ENCODE measurements at places on chromosomes 1 and 21.

DNA sequence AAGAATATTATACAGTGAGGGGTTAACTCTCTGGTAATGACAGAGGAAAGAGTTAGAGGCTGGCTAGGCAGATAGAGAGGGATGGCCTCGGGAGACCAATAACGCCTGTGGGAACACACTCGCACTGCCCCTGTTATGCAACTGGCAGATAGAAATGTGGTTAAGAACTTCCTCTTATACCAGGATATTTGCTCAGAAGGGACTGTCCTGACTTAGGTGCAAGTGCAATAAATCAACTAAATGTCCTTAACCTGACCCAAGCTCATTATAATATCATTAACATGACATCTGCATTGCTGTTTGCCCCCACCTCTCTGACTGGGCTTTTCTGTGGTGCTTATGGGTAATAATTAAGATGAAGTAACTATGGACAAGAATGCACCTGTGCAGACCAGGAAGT lies 1518.0 kb downstream of the NCAM2 start:
- no peak for DNase-seq

DNA sequence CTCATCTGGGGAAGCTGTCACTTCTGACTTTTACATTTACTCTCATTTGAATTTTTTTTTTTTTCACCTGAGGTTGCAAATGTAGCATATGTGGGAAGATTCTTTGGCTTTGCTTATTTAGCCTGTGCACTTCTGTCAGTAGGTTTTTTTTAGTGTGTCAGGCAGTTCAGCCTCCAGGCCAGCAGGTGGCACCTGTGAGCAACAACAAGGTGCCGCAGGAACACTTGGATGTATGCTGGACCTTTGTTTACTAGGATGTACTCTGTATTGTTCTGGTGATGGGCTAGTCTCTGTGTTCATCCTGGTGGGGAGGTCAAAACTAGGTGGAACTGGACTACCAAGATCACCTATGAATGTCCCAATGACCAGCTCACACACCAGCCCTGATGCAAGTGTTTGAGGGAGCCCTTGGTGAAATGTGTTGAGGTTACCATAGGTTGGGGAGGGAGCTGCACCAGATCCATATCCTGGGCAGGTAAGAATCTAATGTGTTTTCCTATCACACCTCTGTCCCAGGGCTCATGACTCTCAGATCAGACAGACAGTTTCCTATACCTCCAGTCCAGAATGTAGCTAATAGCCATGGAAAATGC lies 618.2 kb downstream of the BRINP3 start:
- peak; percentile 6 for DNase-seq

- no peak for DNase-seq
Measured at GRCh38 chr1:224493269-224493668, 58.7 kb upstream of the WDR26 start.

GRCh38 chr1:15323989-15324868 lies 77.2 kb downstream of the FHAD1 start:
- no peak for DNase-seq

GRCh38 chr21:37164742-37165141 lies 91.7 kb downstream of the TTC3 start:
- DNase-seq = no peak

GRCh38 chr1:46413596-46413985 lies 19.5 kb downstream of the FAAH start:
- no peak for DNase-seq

GRCh38 chr1:178664278-178664677 lies 60.8 kb upstream of the RALGPS2 start:
- no peak for DNase-seq

GRCh38 chr21:40386294-40386911 lies 460.6 kb downstream of the DSCAM start:
- DNase-seq = peak; percentile 49

DNA sequence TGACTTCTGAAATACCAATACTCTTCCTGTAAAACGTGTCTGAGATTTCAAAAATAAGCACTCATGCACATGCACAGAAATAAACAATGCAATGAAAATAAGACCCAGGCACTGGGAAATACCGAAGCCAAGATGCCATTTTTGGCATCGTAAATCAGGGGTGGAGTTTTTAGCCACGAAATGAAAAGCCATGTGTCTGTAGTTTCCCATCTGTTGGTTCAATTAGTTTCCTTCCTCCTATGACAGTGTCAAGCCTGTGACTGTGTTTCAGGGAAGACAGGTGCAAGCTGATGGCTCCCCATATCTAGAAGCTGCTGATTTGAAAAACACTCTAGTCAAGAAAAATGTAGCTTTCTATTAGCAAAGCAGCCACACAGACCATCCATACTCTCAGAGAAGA lies 480.4 kb upstream of the CAMK1G start:
- DNase-seq = no peak

- DNase-seq = no peak
Measured at GRCh38 chr1:235643837-235644692, 5.5 kb downstream of the GNG4 start.

- no peak for DNase-seq
Measured at GRCh38 chr1:153353226-153353947, 4.3 kb upstream of the S100A9 start.

- no peak for DNase-seq
Measured at GRCh38 chr1:1862905-1863547, 27.9 kb downstream of the GNB1 start.

DNA sequence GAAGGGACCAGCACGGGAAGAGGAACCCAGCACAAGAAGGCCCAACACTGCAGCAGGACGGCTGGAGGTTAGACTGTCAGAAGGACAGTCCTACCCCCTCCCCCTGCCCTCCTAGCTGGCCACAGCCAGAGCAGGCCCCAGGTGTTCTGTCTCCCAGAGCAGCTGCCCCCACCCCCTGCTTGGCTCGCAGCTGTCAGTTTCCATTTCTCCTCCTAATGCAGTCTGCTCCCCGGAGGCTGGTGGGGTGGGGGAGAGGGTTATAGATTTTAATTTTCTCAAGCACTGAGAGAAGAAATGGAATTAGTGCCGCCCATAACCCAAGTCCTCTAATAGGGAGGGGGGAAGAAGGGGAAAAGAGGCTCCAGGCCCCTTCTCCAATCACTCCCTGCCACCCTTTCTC lies 13.0 kb upstream of the PEAR1 start:
- DNase-seq = no peak

GRCh38 chr1:162077648-162078299 lies 8.3 kb downstream of the NOS1AP start:
- no peak for DNase-seq

GRCh38 chr1:41615981-41616380 lies 131.5 kb upstream of the EDN2 start:
- DNase-seq = no peak

DNA sequence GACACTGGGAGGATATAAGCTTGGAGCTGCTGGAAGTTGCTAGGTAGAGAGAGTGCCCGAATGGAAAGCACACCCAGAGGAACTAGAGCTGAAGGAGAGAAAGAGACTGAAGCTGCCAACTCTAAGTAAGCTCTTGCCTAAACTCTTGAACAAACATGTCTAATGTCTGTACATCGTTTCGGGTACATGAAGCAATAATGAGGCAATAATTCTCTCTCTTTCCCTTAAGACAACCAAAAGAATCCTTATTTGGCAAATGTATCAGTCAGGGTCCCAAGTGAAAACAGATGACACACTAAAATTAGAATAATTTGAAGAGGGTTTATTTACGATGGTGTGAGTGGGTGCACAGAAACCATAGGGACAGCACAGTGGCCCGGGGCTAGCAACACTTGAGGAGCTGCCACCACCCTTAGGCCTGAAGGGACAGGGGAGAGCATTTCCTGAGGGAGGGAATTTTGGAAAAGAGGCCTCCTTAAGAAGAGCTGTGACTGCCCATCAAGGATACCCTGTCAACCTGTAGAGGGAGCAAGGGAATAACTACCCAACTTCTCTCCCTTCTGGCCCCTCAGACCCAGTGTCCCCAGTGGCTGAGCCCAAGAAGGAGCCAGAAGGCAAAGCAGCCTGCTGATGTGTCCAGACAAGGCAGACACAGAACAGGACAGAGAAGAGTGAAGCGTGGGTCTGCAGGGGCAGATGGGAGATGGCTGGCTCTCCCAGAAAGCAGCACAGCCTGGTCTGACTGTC lies 36.1 kb upstream of the KHDRBS1 start:
- no peak for DNase-seq

- DNase-seq = peak; percentile 8
Measured at GRCh38 chr1:167599957-167600581, 30.0 kb upstream of the RCSD1 start.

GRCh38 chr1:10374442-10374860 lies 24.4 kb upstream of the PGD start:
- DNase-seq = no peak

GRCh38 chr1:156122519-156123355 lies 8.2 kb downstream of the LMNA start:
- DNase-seq = no peak

DNA sequence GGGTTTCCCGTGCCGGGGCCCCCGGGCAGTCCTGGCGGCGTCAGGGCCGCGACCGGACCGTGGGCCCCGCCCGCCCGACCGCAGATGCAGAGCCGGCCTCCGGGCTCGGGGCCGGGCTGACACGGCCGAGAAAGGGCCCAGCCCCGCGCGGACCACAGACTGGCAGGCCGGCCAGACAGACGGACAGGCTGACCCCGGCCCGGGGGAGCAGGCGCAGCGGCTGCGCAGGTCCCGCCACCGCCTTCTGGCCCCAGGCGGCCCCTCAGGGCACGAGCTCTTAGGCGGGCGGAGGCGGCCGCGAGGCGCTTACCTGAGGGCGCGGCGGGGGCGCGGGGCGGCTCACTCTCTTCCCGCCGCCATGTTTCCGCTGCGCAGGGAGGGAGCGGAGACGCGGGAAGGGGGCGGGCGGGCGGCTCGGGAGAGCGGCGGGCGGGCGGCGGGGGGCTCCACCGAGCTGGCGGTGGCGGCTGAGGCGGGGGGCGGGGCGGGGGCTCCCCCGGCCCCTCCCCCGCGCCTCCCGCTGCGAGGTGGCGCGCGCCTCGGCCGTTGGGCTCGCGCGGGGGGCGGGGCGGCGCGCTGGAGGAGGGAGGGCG lies at the start of gene SCMH1:
TSS of gene SCMH1 (minus strand) at position 558 of the 593 bp plus-strand sequence. CDS start 56,173 bp downstream, outside the sequence.
- peak; percentile 64 for DNase-seq

DNA sequence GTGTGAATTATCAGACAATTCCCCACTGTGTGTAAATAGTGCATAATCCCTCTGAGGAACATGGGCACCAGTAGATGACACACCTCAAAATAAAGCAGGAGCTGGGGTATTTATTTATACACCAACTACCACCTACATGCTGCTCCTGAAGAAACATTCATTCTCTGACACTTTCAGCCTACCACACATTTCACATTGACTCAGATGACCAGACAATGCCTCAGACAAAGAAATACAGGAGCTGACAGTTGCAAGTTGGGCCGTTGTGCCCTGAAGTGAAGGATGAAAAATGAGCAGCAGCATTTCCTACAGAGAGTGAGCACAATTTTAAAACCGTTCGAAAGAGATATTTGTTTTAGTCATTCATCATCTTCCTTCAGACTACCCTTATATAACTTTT lies 63.2 kb downstream of the RGS2 start:
- DNase-seq = no peak

DNA sequence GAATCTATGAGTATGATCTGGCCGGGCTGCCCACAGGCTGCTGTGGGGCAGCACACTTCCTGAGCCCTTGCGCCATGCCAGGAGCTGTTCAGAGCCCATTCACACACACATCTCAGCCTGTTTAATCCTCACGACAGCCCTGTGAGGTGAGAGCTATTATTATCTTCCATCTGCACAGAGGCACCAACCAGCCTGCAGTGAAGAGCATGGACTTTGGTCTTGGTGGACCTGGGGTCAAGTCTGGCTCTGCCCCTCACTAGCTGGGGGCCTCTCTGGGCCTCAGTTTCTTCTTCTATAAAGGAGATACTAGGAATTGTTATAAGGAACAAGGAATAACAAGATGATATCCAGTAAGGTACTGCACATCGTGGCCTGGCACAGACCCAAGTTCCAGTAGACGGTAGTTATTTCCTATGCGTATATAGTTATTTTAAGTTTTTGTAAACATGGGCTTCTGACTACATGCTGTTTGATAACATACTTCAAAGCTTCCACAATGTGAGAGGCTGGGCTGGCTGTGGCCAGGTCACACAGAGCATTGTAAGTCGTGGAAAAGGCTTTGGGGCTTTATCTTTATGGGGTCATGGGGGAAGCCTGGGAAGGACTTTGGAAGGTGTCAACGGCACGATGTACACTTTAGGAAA lies 3.4 kb upstream of the PADI2 start:
- no peak for DNase-seq

DNA sequence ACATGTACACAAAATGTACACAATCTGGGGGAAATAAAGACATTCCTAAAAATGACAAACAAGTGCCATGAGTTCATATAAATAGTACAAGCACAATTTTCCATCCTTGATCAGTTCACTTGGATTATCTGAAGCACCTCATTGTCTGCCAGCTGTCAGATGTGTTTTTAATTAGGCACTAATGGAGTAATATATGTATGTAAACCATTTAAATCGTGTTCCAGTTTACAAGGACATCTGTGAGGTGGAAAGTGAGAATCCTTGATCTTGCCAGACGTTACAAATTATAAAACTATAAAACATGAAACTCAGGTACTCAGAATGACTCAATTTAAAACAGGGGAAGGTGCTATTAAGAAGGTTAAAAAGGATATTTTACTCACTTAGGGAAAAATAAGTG lies 1312.2 kb downstream of the PLA2G4A start:
- DNase-seq = no peak

GRCh38 chr1:193827516-193827915 lies 641.1 kb upstream of the B3GALT2 start:
- DNase-seq = no peak

DNA sequence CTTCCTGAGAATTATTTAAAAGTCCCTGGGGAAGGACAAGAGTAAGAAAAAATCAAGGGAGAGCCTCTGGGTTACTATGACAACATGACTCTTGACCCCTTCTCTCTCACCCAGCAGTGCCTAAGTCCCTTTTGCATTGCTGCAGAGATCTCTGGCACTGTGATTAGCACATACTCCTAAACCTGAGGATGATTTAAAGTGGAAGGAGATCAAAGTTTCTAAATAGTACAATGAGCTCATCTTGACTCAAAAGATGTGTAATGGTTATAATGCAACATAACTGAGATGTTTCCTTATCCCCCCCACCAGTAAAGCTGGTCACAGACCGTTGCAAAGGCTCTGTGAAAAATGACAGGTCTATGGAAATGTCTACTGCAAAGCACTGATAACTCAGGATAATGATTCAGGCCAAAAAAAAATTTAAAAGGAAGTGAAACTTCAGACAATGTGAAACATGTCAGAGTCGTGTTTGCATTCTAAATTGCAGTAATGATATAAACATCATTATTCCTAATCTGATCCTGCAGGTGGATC lies 519.2 kb downstream of the KIF26B start:
- no peak for DNase-seq

DNA sequence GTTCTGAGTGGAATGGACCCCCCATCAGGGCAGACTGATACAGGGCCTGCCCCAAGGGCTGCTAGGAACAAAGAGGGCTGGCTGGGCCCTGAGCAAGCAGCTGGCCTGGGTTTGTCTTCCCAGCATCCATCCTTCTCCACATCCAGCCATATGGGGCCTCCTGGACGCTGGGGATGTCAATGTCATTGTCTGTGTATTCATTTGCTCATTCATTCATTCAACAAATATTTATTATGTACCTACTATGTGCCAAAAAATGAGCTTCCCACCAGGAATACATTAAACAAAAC lies 15.6 kb upstream of the ECE1 start:
- no peak for DNase-seq

- no peak for DNase-seq
Measured at GRCh38 chr21:46441961-46442498, 16.7 kb upstream of the DIP2A start.

- no peak for DNase-seq
Measured at GRCh38 chr1:212582291-212582690, 26.3 kb upstream of the ATF3 start.

GRCh38 chr1:237111807-237112206 lies 69.8 kb downstream of the RYR2 start:
- no peak for DNase-seq

Data from stimulated activated CD4-positive, alpha-beta T cell treated with anti-CD3 and anti-CD28 coated beads, Interleukin-4, amount 100 ng/mL, for 1 hour (primary cell).